Tibial artery (tissue), 4 donors: ENCODE measurements at places on chromosomes 16 and 17.
A peak's percentile ranks its signal among the peaks of the same experiment; 100 is the strongest.

GRCh38 chr17:82507631-82508175 lies 11.8 kb upstream of the FOXK2 start:
- no peak for DNase-seq

DNA sequence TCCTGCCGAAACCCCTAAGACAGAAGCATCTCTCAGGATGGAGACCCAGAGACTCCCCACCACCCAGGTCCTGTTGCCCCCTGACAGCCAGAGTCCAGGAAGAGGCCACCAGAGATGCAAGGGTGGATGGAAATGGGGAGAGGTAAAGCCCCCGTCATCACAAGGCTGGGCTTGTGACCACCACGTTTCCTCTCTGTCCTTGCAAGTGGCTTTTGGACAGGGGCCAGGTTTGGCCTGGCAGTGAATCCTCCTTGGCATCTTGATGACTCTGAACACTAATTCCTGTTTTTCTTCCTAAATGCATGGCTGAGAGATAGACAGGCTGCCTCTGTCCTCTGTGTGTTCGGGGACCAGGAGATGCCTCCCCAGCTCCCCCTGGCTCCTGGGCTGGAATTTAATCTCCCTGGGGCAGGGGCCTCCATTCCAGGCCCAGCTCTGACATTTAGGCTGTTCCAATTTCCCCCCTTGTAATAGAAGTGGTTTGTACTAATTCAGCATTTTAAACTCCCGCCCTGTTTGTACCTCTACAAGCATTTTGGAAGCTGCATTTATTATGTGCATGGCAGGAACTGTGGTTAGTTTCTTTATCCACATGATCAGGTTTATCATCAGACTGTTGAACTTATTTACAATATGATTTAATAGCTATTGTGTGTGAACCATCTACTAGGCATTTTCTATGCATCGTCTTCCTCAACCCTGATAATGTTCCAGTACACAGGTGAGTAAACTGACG lies 116.1 kb upstream of the IRX6 start:
- no peak for DNase-seq

GRCh38 chr16:23676924-23677480 lies 1.7 kb upstream of the PLK1 start:
- no peak for DNase-seq

DNA sequence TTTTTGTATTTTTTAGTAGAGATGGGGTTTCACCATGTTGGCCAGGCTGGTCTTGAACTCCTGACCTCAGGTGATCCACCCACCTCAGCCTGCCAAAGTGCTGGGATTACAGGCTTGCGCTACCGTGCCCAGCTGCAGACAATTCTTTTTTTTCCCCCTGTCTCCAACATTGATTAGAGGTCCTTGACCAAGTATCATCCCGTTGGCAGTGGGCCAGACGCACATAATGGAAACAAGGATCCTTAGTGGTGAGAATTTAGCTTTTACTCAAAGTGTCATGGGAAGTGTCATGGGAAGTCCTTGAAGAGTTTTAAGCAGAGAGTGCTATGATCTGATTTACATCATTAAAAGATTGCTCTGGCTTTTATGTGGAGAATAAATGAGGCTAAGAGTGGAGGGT lies 2.1 kb upstream of the FBXO47 start:
- DNase-seq = no peak

GRCh38 chr17:81536299-81537290 lies 8.4 kb downstream of the FSCN2 start:
- DNase-seq = no peak

DNA sequence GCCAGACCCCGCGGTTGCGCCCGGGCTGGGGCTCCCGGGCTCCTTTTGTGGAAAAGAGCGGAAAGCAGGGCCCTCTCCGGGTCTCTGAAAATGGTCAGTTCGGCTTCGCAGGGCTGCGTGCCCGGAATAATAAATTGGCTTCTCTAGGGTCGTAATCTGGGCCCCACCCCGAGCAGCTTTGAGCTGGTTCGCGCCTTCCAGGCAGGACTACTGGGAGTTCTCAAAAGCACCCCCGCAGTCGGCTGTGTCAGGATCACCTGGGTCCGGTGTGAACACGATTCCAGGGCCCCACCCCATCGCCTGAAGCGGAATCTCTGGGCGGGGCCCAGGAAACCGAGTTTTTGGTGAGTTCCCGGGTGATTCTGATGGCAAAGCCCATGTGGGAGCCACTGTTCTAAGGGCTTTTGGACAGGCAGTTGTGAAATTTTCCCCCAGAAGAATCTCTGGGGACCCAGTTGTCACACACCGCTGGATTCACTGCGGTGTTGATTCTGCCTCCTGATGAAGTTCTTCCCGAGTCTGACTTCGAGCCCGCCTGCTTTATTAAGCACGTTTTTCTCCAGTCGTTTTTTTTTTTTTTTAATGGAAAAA lies 77.0 kb downstream of the MRC2 start:
- peak; percentile 69 for DNase-seq

GRCh38 chr16:81718637-81719036 lies 60.5 kb upstream of the PLCG2 start:
- DNase-seq = no peak

DNA sequence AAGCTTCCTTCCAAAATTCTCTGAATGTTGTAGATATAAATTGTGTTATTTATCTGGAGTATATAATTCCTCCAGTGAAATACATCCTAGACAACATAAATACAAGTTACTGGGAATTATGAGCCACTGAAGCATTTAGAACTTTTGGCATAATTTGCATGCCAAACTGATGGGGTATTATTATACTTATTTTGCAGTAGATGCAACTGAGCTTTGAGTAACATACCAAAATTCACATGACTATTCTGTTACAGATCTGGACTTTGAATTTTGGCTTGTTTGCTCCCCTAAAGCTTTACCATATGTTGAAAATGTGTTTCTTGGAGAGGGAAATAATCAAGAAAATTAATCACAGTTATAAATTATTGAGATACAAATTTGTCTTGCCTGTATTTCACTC lies 372.5 kb downstream of the CDH11 start:
- DNase-seq = no peak

DNA sequence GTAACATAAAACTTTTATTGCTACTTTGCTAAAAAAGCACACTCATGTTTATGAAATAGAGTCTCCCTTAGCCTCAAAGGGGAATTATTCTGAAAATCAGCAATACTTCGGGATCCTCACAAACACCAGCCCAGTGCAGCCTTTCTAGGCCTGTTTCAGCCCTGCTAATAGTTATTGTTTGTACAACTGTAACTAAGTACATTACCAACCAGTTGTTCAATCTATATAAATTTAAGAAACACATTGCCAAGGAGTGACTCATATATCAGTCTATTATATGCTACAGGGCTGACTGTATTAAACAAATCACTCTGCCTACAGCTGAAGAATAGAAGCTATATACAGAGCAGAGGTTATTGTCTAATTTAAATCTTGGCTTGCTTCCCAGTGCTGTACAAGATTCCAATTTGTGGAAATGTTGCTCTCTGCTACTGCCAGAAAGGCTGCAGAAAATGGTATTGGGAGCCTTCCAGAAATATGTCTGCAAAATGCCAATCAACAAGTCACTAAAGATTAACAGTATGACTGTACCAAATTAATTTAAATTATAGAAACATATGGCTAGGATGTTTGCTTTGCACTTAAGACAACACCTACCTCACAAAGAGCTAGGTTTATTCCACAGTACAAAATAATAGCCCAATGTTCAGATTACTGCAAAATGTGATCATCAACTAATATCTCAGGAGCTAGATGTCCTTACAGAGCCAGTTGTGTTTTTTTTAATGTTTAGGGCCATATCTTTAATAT lies 49.7 kb downstream of the TOX3 start:
- no peak for DNase-seq

GRCh38 chr17:14061666-14062560 lies 7.4 kb upstream of the COX10 start:
- DNase-seq = no peak
